Endodermal cell (in vitro differentiated cells): ENCODE measurements at places on chromosomes 1 and 21. TPM values are rescaled to one million over a fixed set of nuclear protein-coding genes. Genes with fewer than 3 reads are reported as not detected.

DNA sequence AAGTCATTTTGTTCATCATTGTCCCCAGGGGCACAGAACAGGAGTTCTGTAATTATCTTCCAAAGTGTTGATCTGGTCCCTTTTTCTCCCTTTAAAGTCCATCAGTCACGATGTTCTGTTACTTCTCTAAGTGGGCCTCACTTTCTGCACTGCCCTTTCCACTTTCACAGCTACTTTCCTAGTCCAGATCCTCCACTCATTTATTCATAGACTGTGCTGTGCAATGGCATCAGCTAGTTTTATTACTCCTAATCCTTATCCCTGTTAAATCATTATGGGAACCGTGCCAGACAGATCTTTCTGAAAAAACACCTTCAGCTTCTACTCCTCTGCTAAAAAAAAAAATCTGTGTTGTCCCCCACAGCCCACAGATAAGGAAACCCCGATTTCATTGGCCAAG, 64.0 kb upstream of the BCL10 start:
- H3K4me1 ChIP-seq: no peaks in the 10 kb centered on the region
- H3K27me3 ChIP-seq: no peaks in the 10 kb centered on the region
- H3K4me3 ChIP-seq: no peak overlapping the region
- no peaks in the 10 kb centered on the region for H3K36me3 ChIP-seq

DNA sequence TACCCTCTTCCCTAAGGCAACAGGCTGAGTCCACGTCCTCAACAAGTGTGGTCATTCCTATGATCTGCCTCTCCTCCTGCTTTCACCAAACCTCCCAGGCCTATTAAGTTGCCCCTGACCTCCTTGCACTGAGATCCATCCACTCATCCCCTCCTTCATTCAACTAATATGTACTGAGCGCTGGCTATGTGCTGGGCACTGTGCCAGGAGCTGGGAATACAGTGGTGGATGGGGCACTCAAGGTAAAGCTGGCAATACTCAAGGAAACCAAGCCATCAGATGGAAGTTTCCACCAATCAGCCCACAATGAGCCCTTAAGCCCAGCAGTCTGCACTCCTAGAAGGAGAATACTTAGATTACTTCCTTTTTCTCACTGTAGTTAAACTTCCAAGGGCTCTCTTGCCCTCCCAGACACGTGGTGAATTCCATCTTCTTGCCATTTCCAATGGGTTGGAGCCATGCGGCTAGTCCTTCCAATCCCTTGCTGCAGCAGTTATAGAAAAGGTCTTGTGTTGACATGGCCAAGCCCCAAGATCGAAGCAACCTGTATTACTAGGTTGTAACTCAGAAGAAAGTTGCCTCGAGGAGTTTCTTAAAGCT, 279.9 kb upstream of the RUNX1 start:
- DNase-seq: no peak
- H3K4me1 ChIP-seq: no peaks in the 10 kb centered on the region
- no peak overlapping the region for H3K27ac ChIP-seq
- H3K27me3 ChIP-seq: no peaks in the 10 kb centered on the region

SPATA1 gene
- total RNA-seq: 1.6 to 2.7 TPM (median 1.9 TPM) in 3 replicates

TFF3 gene
- 5.2 and 5.5 TPM in 2 replicates for total RNA-seq

GRCh38 chr1:17200246-17200645, 4.7 kb upstream of the PADI1 start:
- H3K27ac ChIP-seq: no peak overlapping the region
- peaks cover 14% of the 10 kb centered on the region for H3K4me1 ChIP-seq
- H3K4me3 ChIP-seq: no peak overlapping the region
- H3K27me3 ChIP-seq: no peaks in the 10 kb centered on the region
- no peaks in the 10 kb centered on the region for H3K36me3 ChIP-seq

GRCh38 chr1:216705676-216706075, 17.6 kb downstream of the ESRRG start:
- DNase-seq: no peak
- H3K4me1 ChIP-seq: peaks cover 2% of the 10 kb centered on the region
- H3K27me3 ChIP-seq: no peaks in the 10 kb centered on the region
- no peak overlapping the region for H3K4me3 ChIP-seq
- H3K36me3 ChIP-seq: no peaks in the 10 kb centered on the region

SPRR1B gene
- not detected in 2 replicates for total RNA-seq

GRCh38 chr1:53359934-53360276, 32.0 kb upstream of the LRP8 start:
- no peaks in the 10 kb centered on the region for H3K36me3 ChIP-seq
- no peak for DNase-seq
- no peak overlapping the region for H3K4me3 ChIP-seq

GRCh38 chr1:66723985-66724384, 28.3 kb upstream of the DYNLT5 start:
- no peaks in the 10 kb centered on the region for H3K36me3 ChIP-seq
- H3K27ac ChIP-seq: no peak overlapping the region
- DNase-seq: no peak
- H3K27me3 ChIP-seq: no peaks in the 10 kb centered on the region
- no peak overlapping the region for H3K4me3 ChIP-seq

KAZN gene
- total RNA-seq: 8.5 to 13.5 TPM (median 12.4 TPM) in 3 replicates

GRCh38 chr1:20223551-20224419, 37.5 kb upstream of the PLA2G2C start:
- DNase-seq: peak; percentile 67
- H3K4me3 ChIP-seq: no peak overlapping the region
- no peaks in the 10 kb centered on the region for H3K4me1 ChIP-seq
- peaks cover 16% of the 10 kb centered on the region for H3K27me3 ChIP-seq
- no peak overlapping the region for H3K27ac ChIP-seq
- no peaks in the 10 kb centered on the region for H3K36me3 ChIP-seq

- no peak overlapping the region for H3K27ac ChIP-seq
- peaks cover 6% of the 10 kb centered on the region for H3K4me1 ChIP-seq
- no peak overlapping the region for H3K4me3 ChIP-seq
- H3K36me3 ChIP-seq: no peaks in the 10 kb centered on the region
- H3K27me3 ChIP-seq: no peaks in the 10 kb centered on the region
Observed at GRCh38 chr1:66286307-66286706, 247.6 kb upstream of the SGIP1 start.

- no peak for DNase-seq
- no peaks in the 10 kb centered on the region for H3K4me1 ChIP-seq
- no peak overlapping the region for H3K4me3 ChIP-seq
Observed at GRCh38 chr21:17231124-17231523, 281.7 kb upstream of the CXADR start.

DNA sequence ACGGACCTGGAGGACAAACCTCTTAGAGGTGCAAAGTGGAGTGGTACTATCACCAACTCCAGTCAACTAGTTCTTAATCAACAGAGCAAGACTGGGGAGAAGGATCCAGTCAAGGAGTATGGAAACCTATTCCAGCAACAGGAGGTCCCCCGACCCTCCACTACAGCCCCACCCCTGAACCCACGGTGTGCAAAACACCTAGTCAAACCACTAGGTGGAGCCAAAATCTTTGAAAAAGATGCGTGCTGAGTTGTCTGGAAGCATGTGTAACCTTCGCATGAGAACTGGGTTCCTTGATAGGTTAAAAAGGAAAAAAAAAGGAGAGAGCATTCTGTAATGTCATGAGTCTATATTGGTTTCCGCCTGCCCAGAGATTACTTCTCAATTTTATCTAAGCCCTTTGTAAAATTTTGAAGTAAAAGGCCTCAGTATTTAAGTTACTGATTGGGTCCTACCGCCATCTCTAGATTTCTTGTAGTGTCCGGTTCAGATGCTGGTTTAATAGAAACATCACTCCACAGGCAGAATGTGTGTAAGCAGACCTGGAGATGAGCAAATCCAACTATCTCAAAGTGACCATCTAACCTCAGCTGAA, 81.9 kb upstream of the HAO2 start:
- H3K27me3 ChIP-seq: no peaks in the 10 kb centered on the region
- H3K4me1 ChIP-seq: no peaks in the 10 kb centered on the region
- H3K36me3 ChIP-seq: no peaks in the 10 kb centered on the region
- no peak overlapping the region for H3K4me3 ChIP-seq
- peak; percentile 84 for DNase-seq
- no peak overlapping the region for H3K27ac ChIP-seq

GRCh38 chr1:31926853-31927660, 11.1 kb downstream of the PTP4A2 start:
- H3K36me3 ChIP-seq: peaks cover 9% of the 10 kb centered on the region
- no peak overlapping the region for H3K4me3 ChIP-seq
- no peak overlapping the region for H3K27ac ChIP-seq
- DNase-seq: no peak

DNA sequence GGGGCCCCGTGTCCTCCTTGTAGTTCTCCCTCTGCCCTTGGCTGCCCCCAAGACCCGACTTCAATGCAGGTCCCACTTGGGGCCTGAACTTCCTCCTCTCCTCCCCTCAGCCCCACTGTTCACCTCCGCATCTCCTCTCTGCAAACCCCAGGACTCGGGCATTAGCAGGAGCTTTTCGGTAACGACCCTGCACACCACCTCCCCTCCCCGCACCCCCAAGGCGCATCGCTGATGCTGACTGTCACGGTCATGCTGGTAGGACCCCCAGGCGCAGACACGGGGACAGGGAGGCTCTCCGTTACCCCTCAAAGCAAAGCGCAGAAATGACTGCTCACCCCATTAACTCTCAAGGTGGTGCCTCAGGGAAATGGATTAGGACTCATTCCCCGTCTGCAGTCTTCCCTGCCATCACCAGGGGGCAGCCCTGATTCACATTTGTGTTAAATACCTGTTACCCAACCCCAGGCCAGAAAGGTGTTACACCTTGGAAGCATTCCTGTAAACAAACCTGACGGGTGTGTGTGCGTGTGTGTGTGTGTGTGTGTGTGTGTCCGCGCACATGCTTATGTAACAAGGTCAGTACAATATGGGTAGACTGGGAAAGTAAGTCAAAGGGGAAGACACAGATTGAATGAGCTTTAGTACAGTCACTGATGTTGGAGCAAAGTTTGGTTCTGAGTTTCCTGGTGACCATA, 6.4 kb upstream of the GUCA2B start:
- H3K4me1 ChIP-seq: no peaks in the 10 kb centered on the region
- no peaks in the 10 kb centered on the region for H3K36me3 ChIP-seq
- H3K4me3 ChIP-seq: no peak overlapping the region
- H3K27ac ChIP-seq: no peak overlapping the region
- H3K27me3 ChIP-seq: peaks cover 24% of the 10 kb centered on the region

- H3K4me3 ChIP-seq: no peak overlapping the region
- DNase-seq: peak; percentile 55
- H3K36me3 ChIP-seq: peaks cover 42% of the 10 kb centered on the region
- no peaks in the 10 kb centered on the region for H3K4me1 ChIP-seq
- H3K27ac ChIP-seq: no peak overlapping the region
Observed at GRCh38 chr1:202131956-202132821, 9.5 kb downstream of the GPR37L1 start.

GRCh38 chr1:16020325-16020724, 1.5 kb upstream of the CLCNKA start:
- no peaks in the 10 kb centered on the region for H3K36me3 ChIP-seq
- no peak overlapping the region for H3K4me3 ChIP-seq
- H3K4me1 ChIP-seq: peaks cover 5% of the 10 kb centered on the region
- H3K27ac ChIP-seq: no peak overlapping the region
- H3K27me3 ChIP-seq: no peaks in the 10 kb centered on the region
- DNase-seq: no peak

SPATA45 gene
- total RNA-seq: 1.2 TPM in 1 of 3 replicates, not detected in the others

DNA sequence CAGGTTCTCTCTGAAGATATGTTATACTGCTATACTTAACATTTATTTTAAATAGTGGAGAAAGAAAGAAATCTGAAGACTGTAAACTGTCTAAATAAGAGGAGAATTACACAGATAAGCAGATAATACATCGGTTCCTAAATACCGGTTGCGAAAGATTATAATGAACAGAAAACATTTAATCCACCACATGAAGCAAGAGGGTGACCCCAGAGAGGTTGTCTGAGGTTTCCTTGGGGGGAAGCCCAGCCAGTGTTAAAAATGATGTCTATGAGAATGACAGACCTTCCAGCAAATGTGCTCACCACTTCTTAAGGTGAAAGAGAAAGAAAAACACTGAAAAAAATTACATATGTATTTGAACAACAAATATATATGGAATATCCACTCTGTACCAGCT, 356.4 kb upstream of the KAZN start:
- no peaks in the 10 kb centered on the region for H3K36me3 ChIP-seq
- H3K4me3 ChIP-seq: no peak overlapping the region
- no peak for DNase-seq
- H3K27ac ChIP-seq: no peak overlapping the region

GRCh38 chr1:9718006-9718680, 66.6 kb downstream of the PIK3CD start:
- H3K27ac ChIP-seq: no peak overlapping the region
- no peaks in the 10 kb centered on the region for H3K4me1 ChIP-seq
- no peak overlapping the region for H3K4me3 ChIP-seq
- DNase-seq: no peak
- no peaks in the 10 kb centered on the region for H3K27me3 ChIP-seq

DNA sequence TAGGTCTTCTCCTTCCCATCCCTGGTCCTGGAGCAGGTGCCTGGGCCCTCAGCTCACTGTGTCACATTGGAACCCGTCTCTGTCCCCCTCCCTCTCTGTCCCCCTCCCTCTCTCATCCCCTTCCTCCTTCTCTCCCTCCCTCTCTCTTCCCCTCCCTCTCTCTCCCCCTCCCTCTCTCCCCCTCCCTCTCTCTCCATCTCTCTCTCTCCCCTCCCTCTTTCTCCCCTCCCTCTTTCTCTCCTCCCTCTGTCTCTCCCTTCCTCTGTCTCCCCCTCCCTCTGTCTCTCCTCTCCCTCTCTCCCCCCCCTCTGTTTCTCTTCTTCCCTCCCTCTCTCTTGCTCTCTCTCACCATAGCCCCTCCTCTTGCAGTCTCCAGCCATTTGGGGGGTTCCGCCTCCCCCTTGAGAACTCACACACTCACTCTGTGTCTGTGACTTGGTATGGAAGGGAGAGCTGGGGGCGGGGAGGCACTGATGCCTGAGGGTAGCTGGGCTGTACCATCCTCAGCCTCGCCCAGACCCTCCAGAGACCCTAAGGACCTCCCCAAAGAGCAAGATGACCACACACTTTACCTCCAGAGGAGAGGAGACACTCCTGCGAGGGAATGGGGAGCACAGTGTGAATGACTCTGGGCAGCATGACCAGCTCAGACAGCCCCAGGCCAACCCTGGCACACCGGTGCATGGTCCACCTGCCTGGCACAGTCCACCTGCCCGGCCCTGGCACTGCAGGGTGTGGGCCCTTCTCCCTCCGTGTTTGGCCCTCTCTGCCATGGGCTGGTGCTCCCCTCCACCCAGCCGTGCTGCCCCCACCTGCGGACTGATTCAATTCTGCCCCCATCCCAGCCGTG, 102.8 kb upstream of the ARHGEF16 start:
- no peak overlapping the region for H3K4me3 ChIP-seq
- DNase-seq: no peak
- H3K27ac ChIP-seq: peak overlapping the region; percentile 96

GSTM5 gene
- 0.13 to 0.75 TPM (median 0.23 TPM) in 3 replicates for total RNA-seq

DNA sequence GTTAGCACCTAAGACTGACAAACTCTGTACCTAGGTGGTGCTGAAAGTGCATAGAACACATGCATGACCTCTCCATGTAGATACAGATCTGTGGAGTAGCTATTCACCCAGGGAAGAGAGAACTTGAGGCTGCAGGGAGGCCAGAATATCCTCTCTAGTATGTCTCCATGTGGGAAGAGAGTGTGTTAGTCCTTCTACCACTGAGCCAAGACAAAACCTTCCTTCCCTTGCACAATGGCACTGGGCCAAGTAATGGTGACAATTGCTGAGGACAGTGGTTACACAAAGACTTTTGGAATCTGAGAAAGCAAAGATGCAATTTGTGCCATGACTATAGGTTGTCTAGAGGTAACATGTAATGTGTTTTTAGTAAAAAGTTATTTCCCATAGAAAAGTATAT, 52.3 kb downstream of the C1orf198 start:
- no peak overlapping the region for H3K4me3 ChIP-seq
- H3K27ac ChIP-seq: no peak overlapping the region
- no peaks in the 10 kb centered on the region for H3K27me3 ChIP-seq
- no peaks in the 10 kb centered on the region for H3K4me1 ChIP-seq
- no peaks in the 10 kb centered on the region for H3K36me3 ChIP-seq
